ENCODE measurements at places on chromosomes 11 and 22.

DNA sequence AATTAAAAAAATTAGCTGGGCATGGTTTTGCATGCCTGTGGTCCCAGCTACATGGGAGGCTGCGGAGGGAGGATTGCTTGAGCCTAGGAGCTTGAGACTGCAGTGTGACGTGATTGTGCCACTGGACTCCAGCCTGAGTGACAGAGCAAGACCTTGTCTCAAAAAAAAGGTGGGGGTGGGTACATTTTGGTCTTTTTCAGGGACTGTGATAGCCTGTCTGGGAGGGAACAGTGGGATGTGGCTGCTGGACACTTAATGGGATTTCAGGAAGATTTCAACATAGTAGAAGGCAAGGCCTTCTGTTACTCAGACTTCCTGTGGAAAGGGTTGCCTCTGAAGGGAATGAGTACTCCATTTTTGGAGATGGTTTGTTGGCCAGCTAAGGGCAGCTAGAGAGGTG is 40.6 kb downstream of the RELT start:
- no peak for DNase-seq

DNA sequence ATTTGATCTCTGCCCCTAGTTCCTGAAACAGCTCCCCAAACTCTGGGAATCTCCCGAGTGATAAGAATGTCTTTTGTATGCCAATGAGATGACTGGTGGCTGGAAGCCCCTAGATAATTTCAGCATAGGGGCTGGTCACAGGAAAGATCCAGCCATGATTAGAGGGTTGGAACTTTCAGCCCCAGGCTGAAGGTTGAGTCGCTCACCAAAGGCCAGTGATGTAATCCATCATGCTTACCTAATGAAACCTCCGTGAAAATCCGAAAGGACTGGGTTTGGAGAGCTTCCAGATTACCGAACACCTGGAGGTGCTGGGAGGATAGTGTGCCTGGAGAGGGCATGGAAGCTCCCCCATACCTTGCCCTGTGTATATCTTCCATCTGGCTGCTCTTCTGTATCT is 26.0 kb downstream of the LRRC32 start:
- no peak for DNase-seq

DNA sequence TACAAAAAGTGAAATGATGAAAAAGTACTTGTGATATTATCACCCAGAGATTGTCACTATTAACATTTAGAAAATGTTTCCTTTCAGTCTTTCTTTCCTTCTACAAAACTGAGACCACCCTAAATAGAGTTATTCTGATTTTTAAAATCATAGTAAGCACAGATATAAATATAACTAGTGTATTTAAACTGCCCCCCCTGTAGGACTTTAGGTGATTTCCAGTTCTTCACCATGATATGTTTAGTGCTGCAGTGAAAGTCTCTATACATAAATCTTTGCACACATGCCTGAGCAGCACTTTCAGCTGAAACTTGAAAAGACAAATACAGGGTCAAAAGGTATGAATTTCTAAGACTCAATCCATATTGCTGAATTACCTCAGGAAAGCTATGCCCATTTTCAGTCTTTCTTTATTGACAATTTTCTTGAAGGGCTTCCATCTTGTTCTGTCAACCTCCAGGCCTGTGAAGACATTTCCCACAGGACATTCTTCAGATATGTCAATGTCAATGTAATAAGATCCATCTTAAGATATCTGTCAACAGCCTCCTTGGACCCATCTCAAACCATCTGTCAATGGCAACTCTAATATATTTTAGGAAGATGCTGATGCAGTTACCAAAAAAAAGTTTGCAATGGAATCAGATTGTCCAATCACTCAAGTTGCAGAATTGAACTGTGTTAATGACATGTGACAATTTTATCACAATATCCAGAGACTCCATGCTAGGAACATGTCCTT is 30.8 kb upstream of the LDLRAD3 start:
- no peak for DNase-seq

DNA sequence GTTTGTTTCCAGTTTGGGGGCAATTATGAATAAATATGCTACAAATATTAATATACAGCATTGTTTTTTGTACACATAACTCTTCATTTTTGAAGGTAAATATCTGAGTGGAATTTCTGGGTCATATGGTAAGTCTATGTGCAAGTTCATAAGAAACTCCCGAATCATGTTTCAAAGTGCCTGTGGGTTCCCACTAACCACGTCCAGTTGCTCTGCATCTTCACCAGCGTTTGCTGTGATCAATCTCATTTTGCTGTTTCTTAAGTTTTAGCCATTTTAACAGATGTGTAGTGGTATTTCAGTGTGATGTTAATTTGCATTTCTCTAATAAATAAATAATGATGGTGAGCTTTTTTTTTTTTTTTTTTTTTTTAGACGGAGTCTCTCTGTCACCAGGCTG is 14.2 kb upstream of the CSRP3 start:
- no peak for DNase-seq

DNA sequence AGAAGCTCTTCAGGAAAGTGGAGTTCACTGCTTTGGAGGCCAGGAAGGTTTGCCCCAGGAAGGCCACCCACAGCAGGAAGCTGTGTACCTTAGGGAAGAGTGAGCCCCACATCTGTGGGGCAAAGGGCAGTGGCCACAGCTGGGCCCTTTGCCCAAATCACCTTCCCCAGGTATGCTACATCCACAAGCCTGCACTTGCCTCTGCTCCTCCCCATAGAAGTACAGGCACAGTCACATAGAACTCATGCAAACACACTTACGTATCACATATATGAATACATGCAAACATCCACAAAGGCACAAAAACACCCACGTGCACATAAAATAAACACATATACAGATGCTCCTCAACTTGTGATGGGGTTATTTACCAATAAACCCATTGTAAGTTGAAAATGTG is 2.1 kb downstream of the TRIM29 start:
- DNase-seq = no peak

- no peak for DNase-seq
Observed at GRCh38 chr11:99351624-99352023, 330.9 kb downstream of the CNTN5 start.

DNA sequence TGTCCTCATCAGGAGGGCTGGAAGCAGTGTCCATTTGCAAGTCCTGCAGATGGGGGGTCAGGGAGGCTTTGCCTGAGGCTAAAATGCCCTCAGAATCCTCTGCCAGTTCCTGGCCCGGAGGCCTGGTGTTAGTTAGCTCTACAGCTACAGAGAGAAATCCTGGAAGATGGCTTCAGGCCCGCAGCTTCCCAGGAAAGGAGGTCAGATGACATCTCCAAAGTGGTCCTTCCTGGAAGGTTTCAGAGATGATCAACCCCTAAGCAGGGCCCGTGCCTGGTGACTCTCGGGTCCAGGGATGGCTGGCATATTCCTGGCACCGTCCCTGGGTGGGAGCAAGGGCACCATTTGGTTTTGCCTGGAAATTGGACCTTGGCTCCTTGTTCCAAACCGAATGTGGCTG is 959.1 kb downstream of the BRD1 start:
- DNase-seq = no peak

DNA sequence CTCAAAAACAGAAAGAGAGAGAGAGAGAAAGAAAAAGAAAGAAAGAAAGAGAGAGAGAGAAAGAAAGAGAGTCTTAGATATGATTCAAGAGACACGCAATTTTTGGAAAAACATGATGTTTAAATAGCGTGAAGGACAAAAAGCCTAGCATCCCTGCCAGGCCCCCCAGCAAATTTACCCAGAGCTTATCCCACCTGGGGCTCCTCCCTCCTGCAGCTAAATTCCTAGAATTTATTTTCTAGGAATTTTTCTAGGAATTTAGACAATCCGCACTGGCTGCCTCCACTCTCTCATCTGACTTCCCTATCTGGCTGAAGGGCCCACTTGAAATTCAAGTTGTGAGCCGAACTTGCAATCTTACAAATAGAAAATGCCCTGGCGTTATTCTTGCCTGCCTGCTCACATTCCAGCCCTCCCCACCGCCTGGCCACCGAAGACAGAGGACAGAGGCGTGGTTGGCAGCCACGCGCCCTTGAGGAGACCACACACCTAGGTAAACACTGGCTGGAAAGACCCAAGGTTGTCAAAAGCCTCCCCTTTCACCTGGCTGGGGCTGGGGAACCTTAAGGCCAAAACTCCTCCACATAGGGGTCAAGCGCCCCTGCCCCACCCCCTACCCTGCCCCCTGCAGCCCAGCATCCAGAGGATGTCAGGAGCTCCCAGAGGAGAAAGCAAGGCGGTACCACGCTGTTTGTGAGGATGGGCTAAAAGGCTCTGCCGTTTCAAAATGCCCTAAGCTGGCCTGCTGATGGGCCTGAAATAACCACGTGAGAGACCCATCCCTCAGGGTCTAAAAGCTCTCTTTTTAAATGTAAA is 42.2 kb downstream of the AHNAK start:
- DNase-seq = no peak

GRCh38 chr22:33650244-33650643 is 270.0 kb downstream of the LARGE1 start:
- DNase-seq = no peak

DNA sequence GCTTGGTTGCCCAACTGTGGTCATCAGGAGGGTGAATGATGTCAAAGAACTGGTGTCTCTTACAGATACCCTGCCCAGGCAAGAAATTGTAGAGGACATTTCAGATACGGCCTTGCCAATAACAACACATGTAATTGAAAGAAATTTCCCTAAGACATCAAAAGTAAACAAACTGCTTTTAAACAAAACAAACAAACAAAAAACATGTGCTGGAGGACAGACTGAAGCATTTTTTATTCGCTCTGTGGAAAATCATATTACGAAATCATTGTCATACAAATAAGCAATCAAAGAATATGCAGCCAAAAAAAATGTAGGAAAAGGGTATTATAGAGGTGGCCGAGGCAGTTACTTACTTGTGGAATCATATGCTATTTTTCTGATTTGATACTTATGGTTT is 52.1 kb upstream of the MYEOV start:
- DNase-seq = no peak

DNA sequence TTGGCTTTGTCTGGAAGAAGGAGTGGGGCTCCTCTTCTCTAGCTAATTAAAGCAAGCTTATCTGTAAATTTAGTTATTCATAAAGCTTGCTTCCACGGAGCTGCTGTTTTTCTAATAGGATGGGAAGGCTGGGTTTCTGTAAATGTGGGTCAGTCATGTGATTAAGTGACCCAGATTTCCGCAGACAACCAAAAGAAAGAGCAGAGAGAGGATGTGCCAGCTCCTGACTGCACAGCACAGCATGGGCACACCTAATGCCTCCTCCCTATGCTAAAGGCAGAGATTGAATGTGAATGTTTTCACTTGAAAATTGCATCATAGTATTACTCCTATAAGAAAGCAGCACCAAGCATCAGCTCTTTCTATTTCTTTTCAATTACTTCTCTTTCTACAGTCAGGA is 160.2 kb downstream of the FAT3 start:
- DNase-seq = no peak

- no peak for DNase-seq
Observed at GRCh38 chr11:128171506-128171905, 415.9 kb downstream of the ETS1 start.

- no peak for DNase-seq
Observed at GRCh38 chr11:67247946-67248550, 18.2 kb upstream of the GRK2 start.

GRCh38 chr11:86535773-86536172 is 136.6 kb downstream of the ME3 start:
- no peak for DNase-seq

- no peak for DNase-seq
Observed at GRCh38 chr11:48109046-48109666, 107.5 kb upstream of the OR4B1 start.

GRCh38 chr11:2434506-2435255 is 9.6 kb downstream of the TRPM5 start:
- DNase-seq = no peak

- no peak for DNase-seq
Observed at GRCh38 chr11:64078284-64078683, 42.6 kb downstream of the FLRT1 start.

GRCh38 chr11:32885556-32885955 is 7.1 kb upstream of the QSER1 start:
- DNase-seq = no peak

DNA sequence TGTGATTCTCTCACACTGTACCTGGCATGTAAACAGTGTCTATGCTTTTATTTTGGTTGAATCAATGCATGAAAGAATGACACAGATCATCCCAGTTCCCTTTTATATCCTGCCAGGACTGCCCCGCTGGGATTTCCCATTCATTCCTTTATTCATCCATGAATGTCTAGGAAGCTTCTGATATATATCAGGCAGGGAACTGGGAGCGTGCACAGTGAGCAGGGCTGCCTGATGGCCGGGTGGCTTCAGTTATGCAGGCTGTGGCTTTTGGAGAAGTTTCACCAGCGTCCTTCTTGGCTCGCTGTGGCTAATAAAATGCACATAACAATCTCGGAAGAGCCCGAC is 789.0 kb downstream of the TBC1D22A start:
- DNase-seq = no peak

DNA sequence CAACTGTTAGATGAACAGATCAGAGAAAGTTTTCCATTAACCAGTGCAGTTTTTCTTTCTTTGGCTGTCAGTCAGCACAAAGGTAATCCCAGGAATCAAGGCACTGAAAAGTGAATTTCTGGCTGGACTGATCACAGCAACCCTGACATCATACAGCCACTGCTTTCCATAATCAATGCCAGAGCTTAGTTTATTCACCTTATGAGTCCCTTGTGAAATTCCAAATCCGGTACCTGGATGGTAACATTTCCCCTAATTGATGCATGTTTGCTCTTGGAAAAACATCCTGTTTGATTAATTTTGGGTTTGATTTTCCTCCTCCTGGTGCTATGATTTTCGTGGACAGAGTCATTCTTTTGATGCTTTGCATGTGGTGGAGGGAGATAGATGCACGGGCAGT is 319.8 kb downstream of the INSC start:
- no peak for DNase-seq

- DNase-seq = no peak
Observed at GRCh38 chr11:114880442-114880841, 202.1 kb downstream of the NXPE2 start.

DNA sequence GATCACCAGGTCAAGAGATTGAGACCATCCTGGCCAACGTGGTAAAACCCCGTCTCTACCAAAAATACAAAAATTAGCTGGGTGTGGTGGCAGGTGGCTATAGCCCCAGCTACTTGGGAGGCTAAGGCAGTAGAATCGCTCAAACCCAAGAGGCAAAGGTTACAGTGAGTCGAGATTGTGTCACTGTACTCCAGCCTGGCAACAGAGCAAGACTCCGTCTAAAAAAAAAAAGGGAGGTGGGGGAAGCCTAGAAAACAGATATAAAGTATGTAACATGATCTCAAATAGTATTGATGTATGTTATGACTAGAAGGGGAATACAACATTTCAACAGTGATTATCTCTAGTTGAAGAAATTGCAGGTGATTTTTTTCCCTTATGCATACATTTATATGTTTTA is 61.4 kb downstream of the SLC1A2 start:
- DNase-seq = no peak

- DNase-seq = no peak
Observed at GRCh38 chr11:64052436-64052835, 16.7 kb downstream of the FLRT1 start.
